GM12864 (cell line): ENCODE measurements at places on chromosomes 12 and 14.

DNA sequence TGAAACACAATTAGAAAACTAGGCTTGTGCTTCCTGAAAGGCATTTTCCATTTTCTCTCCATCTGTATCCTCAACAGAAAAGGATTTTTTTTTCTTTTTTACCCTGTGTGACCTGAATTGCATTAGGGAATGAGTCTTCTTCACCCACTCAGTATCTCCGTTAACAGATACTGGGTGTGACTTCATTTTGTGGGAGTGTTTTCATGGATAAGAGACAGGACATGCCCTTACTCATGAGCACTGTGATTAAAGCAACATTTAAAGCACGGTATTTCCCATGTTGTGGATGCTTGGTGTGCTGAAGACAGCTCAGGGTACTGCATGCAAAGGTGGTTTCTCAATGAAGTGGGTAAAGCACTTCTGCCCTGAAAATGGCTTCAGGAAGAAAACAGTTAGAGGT is 1397.3 kb upstream of the TMEM132C start:
- DNase-seq = no peak

DNA sequence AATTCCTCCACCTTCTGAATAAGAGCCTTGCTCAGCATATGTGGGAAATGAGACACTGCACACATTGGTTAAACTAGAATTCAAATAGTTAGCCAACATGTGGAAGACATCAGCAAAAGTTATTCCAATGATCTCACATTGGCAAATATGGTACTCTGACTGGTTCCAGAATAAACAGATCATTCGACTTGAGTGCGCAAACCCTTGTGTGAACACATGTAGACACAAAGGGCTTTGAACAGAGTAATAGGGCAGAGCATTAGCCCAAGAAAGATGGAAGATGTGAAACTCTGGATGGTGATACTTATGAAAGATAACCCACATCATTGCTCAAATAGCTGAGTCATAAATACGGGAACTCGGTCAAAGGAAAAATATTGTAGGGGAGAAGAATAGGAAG is 1133.4 kb upstream of the SEL1L start:
- no peak for DNase-seq

DNA sequence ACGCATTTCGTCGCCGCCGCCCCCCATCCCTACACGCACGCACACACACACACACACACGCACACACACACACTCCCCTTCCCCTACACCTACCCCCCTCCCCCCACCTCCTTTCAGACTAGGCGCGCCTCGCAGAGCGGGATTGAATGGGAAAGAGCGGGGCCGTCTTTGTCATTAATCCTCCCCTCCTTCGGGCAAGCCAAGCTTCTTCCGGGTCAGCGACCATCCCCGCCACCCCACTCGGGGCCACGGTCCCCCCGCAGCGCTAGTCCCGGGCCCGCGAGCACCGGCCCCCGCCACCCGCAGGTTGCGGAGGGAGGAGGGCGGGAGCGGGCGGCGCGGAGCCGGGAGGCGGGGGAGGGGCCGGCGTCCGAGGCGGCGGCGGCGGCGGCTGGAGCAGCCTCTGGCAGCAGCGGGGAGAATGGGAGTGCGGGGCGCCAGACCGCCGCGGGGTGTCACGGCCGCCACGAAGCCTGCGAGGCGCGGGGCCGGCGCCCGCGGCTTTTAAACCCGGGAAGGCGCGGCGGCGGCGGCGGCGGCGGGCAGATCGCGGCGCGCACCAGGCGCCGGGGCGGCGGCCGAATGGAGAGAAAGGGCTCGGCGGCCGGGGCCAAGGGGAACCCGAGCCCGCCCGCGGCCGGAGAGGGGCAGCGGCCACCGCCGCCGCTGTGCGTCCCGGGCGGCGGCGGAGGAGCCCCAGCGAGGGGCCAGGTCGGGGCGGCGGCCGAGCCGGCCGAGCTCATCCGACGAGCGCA is at the start of gene TTC9:
TSS of gene TTC9 (plus strand) at position 369 of the 755 bp plus-strand sequence. CDS start at position 583, 214 bp downstream.
- no peak for DNase-seq

DNA sequence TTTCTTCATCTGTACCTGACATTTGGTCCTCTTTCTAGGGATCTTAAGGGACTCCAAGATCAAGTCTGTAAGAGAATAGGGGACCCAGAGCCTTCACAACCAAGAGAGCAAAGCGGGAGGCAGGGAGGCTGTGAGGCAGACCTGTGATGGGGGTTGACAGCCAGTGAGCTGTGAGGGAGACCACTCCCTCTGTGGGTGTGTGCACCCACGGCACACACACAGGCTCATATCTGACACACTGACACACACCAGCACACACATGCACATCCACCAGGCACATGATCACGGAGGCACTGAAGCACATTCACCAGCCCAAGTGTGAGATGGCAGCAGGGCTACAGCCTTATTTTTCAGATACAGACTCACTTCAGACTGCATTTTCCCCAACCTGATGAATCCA is 55.2 kb downstream of the SPTB start:
- DNase-seq = no peak

GRCh38 chr14:68749487-68750475 is 43.1 kb downstream of the ZFP36L1 start:
- DNase-seq = no peak

GRCh38 chr14:102182936-102183619 is 43.4 kb downstream of the WDR20 start:
- DNase-seq = no peak

DNA sequence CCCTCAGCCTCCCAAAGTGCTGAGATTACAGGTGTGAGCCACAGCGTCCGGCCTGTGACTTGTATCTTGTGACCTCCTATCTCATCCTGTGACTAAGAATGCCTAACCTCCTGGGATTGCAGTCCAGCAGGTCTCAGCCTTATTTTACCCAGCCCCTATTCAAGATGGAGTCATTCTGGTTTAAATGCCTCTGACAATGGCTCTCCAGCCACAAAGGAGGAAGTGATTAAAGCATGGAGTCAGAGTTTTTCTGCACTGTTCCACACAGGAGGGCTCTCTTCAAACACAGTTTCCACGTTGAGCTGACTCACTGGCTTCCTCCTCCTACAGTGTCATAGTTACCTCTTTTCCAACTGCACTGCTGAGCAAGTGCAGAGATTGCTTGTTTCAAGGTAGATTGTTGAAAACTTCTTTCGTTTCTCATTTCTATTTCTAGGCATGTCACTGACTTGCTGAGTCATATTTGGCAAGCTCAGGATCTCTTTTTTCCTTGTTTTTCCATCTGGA is 383.8 kb downstream of the PCNX1 start:
- peak; percentile 67 for DNase-seq
